ENCODE measurements at places on chromosomes 6 and 20.

- DNase-seq, result no peak
Measured at GRCh38 chr20:8435285-8436035, 303.4 kb downstream of the PLCB1 start.

DNA sequence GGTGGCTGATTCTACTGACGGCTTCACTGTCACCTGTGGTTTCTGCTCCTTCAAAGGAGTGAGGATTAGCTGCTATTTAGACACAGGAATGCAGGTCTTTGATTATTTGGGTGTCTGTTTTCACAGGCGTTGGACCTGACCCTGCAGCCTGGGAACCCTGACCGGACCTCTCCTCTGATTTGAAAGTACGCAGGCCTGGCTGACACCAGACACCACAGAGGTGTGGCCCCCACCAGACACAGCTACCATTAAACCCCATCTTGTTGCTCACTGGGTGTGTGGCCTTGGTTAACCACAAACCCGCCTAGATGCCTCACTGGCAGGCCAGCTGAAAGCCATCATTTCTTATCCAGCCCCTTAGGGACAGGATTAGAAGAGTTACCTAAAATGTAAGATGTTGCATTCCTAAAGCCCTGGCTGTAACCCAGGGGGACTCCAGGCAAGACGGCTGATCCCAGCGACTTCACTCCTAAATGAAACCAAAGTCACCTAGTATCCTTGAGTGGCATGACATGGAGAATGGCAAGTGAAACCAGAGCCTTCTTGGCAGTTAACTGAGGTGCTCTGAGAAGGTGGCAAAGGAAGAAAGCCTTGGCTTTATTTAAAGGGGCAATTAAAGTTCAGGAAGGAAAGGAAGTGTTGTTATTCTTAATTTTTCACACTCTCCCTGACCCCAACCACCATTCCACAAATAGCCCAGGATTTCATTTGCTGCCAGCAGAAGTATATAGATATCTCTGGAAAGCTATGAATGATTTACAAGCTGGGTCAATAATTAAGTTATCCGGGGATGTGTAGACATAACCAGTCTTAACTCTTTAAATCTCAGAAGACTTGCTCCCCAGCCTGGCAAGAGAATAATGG is 169.9 kb downstream of the QRSL1 start:
- no peak for DNase-seq

- no peak for DNase-seq
Measured at GRCh38 chr6:9172096-9172495, 736.8 kb upstream of the SLC35B3 start.

- DNase-seq, result no peak
Measured at GRCh38 chr6:105691081-105691480, 288.2 kb upstream of the PREP start.

DNA sequence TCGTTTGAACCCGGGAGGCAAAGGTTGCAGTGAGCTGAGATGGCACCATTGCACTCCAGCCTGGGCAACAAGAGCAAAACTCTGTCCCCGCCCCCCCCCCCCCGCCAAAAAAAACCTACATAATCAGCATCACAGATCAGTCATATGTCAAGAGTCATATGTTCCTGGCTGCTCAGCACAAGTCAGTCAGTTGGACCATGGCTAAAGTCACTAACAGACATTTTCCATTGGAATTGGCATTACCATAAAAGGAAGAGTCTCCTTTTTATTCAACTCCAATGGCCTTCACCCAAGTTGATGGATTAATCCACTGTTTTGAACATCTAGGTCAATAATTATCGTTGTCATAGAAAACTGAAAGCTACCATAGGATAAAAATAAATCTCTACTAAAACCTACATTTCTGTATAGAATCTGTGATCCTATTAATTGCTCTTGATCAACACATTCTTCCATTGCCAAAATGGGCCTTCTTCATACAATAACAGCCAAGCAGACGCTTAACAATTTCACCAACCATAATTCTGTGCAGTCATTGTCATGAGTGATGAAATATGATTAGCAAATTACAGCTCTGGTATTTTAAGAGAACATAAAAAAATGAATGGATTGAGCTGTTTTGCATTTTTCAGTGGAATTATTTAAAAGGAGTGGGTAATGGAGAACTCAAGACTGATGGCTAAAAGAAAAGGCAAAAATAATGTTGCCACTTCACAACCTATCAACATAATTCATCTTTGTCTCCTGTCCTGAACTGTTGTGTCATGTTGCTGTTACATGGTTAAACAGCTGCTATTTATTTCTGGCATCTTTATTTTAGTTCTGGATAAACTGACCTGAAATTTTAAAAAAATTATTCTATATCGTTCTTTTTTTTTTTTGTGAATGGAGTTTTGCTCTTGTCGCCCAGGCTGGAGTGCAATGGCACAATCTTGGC is 555.5 kb upstream of the JARID2 start:
- no peak for DNase-seq

DNA sequence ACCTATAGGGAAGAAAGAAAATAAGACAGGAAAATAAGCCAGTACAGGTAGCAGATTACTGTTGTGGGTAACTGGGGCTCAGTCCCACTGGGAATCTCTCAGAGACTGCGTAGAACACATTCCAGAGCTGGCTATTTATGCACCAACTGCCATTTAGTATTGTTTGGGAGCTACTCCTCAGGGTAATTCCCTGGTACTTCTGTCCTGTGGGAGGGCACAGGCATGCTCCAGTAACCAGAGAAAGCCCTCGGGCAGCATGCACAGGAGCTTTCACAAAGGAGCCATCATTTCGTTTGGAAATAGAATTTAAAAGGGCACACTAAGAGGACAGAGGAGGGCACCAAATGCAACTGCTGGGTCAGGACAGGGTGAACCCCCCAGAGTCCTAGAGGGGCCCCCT is 148.0 kb upstream of the LRFN2 start:
- no peak for DNase-seq
